ENCODE measurements at places on chromosomes 1 and 21. TPM values are rescaled to one million over a fixed set of nuclear protein-coding genes. Genes with fewer than 3 reads are reported as not detected.

The PDC gene
- total RNA-seq, result not detected

The NID1 gene
- 19.2 TPM for total RNA-seq

The RNF186 gene
- total RNA-seq, result not detected

The CRP gene
- not detected for total RNA-seq

The DLGAP3 gene
- 0.81 TPM for total RNA-seq

The CYP4B1 gene
- total RNA-seq, result not detected

DNA sequence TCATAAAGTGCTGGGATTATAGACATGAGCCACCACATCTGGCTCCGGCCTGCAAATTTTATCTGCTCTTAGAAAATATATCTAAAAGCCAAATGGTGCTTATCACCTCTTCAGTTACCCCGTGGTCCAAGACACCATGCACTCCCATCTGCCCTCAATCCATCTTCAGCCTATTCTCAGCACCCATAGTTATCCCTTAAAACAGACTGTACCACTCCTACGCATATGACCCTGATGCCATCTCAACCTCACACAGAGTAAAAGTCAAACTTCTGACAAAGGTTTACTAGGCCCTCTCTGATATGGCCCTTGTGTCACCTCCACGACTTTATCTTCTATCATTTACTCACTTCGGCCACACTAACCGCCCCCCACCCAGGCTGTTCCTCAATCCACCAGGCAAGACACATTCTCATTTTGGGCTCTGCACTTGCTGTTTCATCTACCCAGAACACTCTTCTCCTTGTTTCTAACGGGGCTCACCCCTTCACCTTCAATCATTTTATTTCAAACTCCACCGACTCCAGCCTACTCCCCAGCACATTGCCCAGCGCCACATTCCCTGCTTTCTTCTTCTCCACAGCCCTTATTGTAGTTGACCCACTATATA lies 33.0 kb downstream of the USP48 start:
- no peak for DNase-seq

- no peak for DNase-seq
Measured at GRCh38 chr1:221234791-221235190, 355.5 kb downstream of the HLX start.

GRCh38 chr1:225769687-225770086 lies 7.9 kb upstream of the SRP9 start:
- no peak for DNase-seq

DNA sequence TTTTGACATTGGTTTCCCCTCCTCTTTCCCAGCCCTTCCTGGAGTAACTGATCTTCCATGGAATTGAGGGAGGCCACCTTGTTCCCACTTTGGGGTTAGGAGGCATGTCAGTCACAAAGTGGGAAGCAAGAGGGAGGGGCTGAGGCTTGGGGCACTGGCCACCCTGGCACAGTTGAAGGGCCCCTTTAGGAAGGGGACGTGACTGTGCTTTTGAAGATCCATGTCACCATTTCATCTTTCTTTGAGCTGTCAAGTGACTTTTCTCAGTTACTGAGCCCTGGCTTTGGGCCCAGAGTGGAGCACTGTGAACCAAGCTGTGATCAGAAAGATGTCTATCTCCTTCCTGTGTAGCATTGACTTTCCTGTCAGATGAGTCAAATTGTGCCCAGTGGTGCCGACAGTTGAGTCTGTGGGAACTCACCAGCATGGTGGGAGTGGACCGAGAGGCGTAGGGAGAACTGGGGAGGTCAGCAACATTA lies 38.5 kb upstream of the TDRD10 start:
- no peak for DNase-seq

DNA sequence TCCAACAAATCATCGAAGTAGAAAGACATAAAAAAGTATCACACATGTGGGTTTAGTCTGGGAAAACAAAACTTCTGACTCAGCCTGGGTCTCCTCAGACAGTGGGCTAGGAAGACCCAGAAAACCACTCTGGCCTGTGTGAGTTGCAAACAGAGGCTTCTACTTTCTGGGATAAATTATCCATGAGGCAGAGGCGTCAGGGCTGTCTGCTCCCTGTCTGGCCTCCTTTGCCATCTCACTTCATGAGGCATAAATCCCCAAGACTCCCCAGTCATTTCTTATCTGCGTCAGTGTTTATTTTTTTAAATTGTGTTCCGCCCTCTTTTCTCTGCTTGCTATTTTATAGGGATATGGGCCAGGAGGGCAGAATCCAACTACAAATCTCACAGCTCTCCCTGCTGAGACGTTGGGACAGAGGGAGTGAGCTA lies 80.6 kb upstream of the TRABD2B start:
- DNase-seq, result no peak

DNA sequence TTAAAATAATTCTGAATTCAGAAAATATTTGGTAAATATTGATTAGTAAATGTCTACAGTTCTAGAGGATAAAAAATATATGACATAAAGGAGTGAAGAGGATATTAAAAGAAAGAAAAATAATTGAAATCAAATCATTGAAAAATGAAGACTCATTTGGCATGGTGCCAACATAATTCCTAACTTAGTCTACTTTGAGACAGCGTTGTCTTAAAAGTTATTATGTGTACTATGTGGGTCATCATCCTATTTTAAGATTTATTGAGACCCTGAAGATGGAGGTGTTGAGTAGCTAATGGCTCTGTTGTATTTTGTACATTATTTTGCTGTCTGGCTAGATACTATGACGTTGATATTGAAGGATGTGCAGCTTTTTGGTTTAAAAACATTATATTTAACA lies 156.7 kb upstream of the PTGFR start:
- no peak for DNase-seq

GRCh38 chr1:179016706-179017382 lies 8.8 kb upstream of the FAM20B start:
- DNase-seq, result peak; percentile 52
